ENCODE measurements at places on chromosomes 2 and 18.

- peak; percentile 87 for DNase-seq
Measured at GRCh38 chr2:237923481-237924163, 43.2 kb upstream of the UBE2F start.

DNA sequence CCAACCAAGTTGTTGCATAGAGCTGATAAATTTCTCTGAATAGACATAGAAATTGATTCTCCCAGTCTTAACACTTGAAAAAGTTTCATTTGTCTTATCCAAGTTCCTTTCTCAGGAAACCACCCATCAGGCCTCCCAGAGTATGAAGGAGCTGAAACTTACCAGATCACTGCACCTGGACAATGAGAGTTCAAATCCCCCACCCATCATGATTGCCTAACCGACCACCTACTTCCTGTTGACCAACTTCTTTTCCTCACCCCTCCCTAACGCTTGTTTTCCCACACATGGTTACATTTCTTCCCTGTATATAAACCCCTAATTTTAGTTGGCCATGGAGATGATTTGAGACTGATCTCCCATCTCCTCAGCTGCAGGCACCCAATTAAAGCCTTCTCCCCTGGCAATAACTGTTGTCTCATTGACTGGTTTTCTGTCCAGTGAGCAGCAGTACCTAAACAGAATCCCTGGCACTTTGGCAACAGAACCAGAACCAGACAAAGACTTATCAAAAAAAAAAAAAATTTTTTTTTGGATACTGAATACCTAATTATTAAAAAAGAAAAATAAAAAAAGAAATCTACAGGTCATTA lies 103.0 kb downstream of the SPIRE1 start:
- DNase-seq: peak; percentile 5

GRCh38 chr2:228938629-228939028 lies 332.5 kb downstream of the PID1 start:
- no peak for DNase-seq

GRCh38 chr2:230557065-230557464 lies 141.1 kb downstream of the SP100 start:
- no peak for DNase-seq

- no peak for DNase-seq
Measured at GRCh38 chr2:234863043-234863934, 88.5 kb upstream of the SH3BP4 start.

- peak; percentile 51 for DNase-seq
Measured at GRCh38 chr18:79523206-79523735, 127.5 kb downstream of the NFATC1 start.

- no peak for DNase-seq
Measured at GRCh38 chr2:61045999-61046398, 19.7 kb upstream of the SANBR start.

DNA sequence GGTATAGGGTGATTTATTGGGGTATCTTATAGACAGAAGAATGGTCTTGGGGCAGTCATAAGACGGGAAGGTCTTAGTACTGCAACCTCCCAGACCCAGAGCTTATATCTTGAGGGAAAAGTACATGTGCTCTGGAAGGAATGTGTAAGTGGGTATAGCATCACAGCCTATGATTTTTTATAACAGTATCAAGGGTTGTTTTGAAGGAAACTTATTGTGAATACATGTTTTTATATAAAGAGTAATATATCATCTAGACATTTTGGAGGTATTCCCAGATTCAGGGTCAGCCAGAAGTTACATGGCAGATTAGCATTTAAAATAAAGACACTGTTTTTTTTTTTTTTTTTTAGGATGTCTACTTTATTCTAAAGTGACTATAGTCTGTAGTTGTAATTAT lies 47.6 kb upstream of the STON1 start:
- no peak for DNase-seq

DNA sequence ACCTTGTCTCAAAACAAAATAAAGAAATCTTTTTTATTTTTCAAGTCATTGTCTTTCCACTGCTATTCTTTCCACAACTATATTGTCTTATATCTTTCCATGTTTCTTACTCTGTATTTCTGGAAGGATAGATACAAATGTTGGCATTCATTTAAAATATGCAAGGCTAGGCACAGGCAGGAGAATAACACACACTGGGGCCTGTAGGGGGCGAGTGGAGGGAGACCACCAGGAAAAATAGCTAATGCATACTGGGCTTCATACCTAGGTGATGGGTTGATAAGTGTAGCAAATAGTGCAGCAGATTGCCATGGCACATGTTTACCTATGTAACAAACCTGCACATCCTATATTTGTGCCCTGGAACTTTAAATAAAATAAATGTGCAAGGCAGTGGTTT lies 9.6 kb downstream of the MRPL30 start:
- peak; percentile 17 for DNase-seq

DNA sequence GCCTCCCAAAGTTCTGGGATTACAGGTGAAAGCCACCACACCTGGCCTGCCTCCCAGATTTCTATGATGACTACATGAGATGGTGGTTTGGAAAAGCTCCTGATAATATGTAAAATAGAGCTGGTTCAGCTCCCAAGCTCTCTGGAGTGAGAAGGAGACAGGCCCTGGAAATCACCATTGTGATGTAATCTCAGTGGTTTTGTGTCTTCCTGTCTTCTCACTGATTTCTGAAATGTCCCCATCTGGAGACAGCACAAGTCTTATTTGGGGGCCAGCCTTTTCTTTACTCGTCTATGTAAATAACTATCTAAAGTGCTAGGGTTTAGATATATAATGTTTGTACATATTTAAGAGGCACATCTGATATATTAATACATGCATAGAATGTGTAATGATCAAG lies 64.0 kb downstream of the CCNT2 start:
- peak; percentile 19 for DNase-seq

GRCh38 chr18:78242254-78242643 lies 737.4 kb upstream of the SALL3 start:
- no peak for DNase-seq
